ENCODE measurements at places on chromosomes 5 and 9.

- peak; percentile 42 for DNase-seq
Observed at GRCh38 chr5:144011388-144011787, 159.1 kb downstream of the YIPF5 start.

DNA sequence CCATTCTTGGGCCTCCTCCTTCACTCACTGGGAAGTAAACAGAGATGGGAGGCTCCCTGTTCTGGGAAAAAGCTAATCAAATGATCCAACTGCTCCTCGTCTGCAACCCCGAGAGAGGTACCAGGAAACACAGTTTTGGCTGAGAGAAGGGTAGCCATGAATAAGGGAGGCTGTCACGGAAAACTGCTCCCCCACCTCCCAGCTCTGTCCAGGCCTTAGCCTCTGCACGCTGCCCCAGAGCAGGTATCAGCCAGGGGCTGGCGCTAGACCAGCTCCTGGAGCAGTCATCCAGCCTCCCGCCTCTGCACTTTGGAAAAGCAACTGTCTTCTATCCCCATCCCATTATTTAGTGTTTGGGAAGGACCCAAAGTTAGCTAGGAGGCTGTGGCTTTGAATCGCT is 266.1 kb downstream of the NDUFS4 start:
- no peak for DNase-seq

DNA sequence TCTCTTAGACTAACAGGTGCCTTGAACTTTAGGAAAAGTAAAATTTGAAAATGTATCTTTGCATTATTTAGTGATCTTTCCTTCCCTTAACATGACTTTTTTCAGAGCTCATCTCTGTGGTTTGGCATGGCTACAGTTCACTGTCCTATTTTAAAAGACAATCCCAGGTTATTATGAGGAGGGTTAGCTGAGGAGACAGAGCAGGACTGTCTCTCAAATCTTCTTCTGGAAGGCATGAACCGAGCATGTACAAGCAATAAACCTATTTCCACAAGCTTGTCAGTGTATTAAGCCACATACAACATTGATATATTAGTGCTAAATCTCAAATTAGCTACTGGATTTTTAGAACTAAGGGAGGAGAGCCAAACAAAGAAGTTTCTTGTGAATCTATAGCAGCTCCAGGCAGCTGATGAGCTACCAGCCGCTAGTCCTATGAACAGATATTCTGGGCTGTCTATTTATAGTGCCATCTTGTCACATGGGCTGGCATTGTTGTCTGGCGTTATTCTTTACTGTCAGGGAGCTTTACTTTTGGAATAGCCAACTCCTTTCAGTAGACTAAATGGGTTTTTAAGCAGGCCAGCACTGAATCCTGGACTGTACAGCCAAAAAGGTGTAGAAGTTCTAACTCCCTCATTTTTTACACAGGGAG is 171.2 kb upstream of the ACTBL2 start:
- DNase-seq, result no peak

DNA sequence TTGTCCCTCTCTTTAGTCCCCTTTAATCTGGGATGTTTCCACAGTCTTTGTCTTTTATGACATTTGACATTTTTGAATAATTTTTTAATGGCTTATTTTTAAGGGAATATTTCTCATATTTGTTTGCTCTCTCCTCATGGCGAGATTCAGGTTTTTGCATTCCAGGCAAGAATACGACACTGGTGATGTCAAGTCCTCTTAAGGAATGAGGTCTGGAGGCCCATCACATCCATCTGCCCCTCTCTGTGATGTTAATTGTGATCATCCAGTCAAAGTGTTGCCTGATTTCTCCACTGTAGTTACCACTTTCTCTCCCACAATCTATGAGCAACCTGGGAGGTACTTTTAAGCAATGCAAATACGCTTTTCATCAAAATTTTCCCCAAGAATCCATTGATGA is 193.2 kb downstream of the MAST4 start:
- peak; percentile 17 for DNase-seq

- DNase-seq, result no peak
Observed at GRCh38 chr5:135246605-135246922, 152.5 kb downstream of the MACROH2A1 start.

DNA sequence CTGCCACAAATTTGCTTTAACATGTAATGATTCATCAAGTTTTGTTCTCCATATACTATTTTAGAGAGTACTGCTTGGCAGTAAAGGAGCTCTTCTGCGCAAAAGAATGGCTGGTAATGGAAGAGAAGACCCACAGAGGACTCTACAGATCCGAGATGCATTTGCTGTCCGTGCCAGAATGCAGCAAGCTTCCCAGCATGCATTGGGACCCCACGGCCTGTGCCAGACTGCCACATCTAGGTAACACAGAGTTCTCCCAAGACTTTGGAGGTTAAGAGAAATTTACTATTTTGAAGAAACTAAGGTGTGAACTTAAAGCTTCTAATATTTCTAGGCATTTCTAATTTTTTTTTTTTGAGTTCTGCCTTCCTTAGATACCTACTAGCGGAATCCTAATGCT is 107.1 kb downstream of the MUSK start:
- no peak for DNase-seq

GRCh38 chr5:112159435-112159834 is 259.6 kb downstream of the EPB41L4A start:
- no peak for DNase-seq

Data from iPS-NIHi11 (cell line).